GM04504 (cell line): ENCODE measurements at places on chromosomes 13 and 19.

- DNase-seq: no peak
Measured at GRCh38 chr13:112881656-112882554, 87.1 kb upstream of the MCF2L start.

- DNase-seq: no peak
Measured at GRCh38 chr19:47183601-47184000, 47.4 kb downstream of the BBC3 start.

- DNase-seq: no peak
Measured at GRCh38 chr13:41364043-41364442, 53.0 kb downstream of the NAA16 start.

DNA sequence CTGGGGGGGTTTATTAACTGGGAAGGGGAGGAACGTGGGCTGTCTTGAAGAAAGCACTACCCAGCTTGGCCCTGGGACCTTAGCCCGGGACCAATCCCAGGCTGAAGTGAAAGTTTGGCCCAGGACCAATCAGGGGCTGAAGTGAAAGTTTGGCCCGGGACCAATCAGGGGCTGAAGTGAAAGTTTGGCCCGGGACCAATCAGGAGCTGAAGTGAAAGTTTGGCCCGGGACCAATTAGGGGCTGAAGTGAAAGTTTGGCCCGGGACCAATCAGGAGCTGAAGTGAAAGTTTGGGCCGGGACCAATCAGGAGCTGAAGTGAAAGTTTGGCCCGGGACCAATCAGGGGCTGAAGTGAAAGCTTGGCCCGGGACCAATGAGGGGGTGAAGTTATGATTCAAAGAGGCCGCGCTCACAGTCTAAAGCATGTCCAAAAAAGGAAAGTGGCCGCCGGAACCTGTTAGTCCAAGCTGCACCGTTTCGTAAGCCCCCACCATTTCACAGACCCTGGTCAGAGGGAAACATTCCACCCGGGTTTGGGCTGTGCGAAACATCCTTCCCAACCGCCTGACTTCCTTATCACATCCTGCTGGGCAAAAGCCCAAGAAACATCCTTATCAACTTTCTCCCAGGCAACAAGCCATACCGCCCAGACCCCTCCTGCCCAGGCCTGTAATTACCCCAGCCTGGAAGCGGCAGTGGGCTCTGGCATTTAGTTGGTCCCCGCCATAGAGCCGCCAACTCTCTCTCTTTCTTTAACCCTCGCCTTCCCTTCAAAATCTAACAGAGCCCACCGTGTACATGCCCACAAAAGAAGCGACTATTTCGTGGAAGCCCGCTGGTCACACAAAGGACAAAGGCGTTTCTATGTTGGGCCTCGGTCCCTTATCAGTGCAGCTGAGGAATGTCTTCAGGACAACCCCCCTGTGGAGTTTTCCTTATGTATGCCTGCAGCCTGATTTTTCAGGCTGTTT, 1.1 kb downstream of the ZNF850 start:
- DNase-seq: peak; percentile 3

GRCh38 chr13:43141685-43142084, 118.3 kb downstream of the DNAJC15 start:
- DNase-seq: no peak

- DNase-seq: no peak
Measured at GRCh38 chr13:71773531-71773930, 93.5 kb downstream of the DACH1 start.

- DNase-seq: no peak
Measured at GRCh38 chr19:51070334-51071094, 5.6 kb upstream of the KLK13 start.

- no peak for DNase-seq
Measured at GRCh38 chr19:35142606-35143230, 337 bp upstream of the FXYD7 start.

GRCh38 chr13:25001476-25002206, 94.3 kb upstream of the PABPC3 start:
- DNase-seq: no peak
